ENCODE measurements at places on chromosomes 12 and 14. TPM values are rescaled to one million over a fixed set of nuclear protein-coding genes. Genes with fewer than 3 reads are reported as not detected.

KRT74 gene
- not detected for total RNA-seq

NAA30 gene
- total RNA-seq = 33.3 TPM

DYNLL1 gene
- total RNA-seq = 253 TPM

RD3L gene
- not detected for total RNA-seq
